ENCODE measurements at places on chromosomes 5 and 9.
A peak's percentile ranks its signal among the peaks of the same experiment; 100 is the strongest.

DNA sequence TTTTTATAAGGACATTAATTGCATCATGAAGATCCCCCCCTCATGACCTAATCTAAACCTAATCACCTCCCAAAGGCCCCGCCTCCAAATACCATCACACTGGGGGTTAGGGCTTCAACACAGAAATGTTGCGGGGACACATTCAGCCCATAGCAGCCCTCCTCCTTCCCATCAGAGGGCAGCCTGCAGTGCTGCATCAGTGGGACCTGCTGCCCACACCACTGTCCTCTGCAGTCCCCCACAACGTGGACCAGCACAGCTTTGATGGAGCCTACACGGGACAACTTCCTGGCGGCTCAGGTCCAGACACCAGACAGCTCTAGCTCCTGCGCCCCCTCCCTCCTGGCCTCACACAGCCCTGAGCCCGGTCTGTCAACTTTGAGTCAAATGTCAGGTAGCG lies 70.3 kb downstream of the APTX start:
- no peak for DNase-seq

DNA sequence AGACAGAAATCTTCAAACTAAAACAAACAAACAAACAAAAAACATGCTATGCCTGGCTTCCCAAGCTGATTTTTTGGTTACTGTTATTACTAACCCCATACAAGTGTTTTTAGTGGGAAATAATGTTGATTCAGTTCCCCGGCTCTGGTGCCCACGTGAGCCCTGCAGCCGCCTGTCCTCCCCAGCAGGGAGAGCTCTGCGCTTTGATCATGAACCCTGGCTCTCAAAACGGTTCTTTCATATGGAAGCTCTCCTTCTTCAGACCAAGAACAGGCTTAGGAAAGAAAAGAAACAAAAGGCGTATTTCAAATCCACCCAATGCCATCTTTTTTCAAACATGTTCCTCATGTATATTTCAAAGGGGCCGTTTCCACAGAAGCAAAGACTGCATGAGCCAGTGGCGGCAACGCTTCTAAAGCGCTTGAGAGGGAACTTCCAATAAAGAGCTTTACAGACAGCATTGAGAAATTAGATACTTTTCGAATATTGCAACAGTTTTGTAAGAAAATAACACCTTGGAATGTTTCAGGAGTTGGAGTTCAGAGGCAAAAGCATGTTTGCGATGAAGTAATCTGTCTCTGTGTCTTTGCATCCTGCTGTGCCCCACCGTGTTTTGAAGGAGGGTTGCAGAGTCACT lies 74.8 kb downstream of the ICE1 start:
- DNase-seq = no peak

- DNase-seq = no peak
These were observed 399.3 kb downstream of the EBF1 start for GRCh38 chr5:158700231-158701006.

DNA sequence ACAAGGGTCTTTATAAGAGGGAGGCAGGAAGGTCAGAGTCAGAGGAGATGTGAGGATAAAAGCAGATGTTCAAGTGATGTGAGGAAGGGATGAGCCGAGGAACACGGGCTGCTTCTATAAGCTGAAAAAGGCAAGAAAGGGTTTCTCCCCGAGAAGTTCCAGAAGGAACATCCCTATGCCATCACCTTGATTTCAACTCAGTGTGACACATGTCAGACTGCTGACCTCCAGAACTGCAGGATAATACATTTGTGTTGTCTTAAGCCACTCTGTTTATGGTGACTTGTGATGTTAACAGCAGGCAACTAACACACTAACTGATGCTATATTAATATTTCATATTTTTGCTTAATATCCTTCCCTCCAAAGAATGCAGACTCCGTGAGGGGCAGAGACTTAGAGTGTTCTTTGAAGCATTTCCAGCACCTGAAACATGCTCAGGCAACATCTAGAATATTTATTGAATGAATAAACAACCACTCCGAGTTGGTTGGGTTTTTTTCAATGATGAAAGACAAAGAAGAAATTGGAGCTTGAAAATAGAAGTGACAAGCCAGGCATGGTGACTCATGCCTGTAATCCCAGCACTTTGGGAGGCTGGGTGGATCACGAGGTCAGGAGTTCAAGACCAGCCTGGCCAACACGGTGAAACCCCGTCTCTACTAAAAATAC lies 77.6 kb upstream of the ADRA1B start:
- no peak for DNase-seq

- peak; percentile 27 for DNase-seq
These were observed 10.2 kb downstream of the EXOC3 start for GRCh38 chr5:452978-453710.

DNA sequence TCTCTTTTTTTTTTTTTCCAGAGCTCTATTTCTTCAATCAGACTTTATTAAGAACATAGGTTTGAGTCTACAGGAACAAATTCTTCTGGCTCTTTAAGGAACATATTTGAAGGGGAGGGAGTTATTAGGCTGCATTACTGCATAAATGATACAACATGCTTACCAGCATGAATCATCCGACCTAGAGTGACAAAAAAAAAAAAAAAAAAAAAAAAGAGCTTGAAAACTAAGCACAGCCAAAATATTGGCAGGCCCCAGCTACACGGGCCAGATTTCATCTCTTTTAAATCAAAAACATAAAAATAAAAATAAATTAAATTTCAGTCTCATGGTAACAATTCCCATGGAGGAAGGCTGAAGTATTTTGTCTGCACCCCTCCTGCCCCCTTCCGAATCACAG lies 26.3 kb downstream of the MSX2 start:
- no peak for DNase-seq

DNA sequence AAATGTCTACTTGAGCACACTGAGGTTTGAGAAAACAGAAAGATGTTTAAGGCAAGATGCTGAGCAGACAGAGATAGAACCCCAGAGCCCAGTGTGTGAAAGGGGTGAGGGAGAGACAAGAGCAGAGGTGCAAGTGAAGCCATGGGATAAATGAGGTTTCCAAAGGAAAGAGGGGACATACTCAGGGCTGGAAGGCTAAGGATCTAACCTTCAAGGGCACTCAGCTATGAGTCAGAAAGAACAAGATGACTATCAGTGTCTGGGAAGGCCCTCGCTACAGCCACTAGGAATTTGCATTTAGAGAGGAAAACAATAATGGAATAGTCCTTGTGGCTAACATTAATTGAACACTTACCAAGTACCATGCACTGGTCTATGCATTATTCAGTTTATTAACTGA lies 113.7 kb downstream of the HTR4 start:
- DNase-seq = no peak

GRCh38 chr5:116023619-116024018 lies 8.7 kb upstream of the ARL14EPL start:
- no peak for DNase-seq

GRCh38 chr9:84339962-84340361 lies 596 bp downstream of the SLC28A3 start:
- DNase-seq = no peak

DNA sequence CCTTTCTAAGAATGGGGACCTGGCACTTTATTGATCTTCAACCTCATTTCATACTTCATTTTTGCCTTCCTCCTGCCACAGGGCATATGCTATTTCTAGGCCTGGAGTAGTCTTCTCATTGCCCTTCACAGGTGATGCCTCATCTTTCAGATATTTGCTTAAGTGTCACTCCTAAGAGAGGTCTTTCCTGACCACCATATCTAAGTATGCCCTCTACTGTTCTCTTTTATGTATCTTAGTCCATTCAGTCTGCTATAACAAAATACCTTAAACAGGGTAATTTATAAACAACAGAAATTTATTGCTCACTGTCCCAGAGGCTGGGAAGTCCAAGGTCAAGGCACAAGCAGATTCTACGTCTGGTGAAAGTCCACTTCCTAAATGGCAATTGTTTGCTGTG lies 99.1 kb downstream of the ADAMTS6 start:
- DNase-seq = no peak

DNA sequence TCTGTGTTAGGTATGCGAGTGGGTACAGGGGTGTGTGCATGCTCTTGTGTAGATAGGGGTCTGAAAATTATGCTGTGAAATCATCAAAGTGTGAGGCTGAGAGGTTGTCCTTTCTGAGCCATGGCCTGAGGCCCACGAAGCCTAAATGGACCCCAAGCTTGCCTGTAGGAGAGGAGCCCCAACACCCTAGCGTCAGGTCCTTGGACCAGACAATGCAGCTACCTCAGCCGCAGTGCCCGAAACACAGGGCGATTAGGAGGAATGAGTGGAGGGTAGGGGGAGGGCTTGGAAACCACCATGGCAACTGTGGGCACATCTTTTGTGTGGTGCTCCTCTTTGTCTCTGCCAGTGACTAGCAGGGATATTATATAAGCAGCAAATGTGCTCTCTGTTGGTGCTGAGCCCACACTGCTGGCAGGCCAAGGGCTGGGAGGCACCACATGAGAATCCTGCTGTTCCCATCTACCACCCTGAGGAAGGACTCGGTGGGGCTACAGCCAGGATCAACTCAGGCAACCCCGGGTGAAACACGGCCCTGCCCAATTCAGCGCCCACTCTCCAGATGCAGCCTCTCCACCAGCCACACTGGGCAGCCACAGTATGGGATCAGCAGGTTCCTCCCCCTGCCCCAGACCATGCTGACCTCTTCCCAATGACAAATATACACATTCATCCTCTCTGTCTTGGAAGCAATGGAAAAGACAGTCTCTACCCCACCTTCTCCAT lies 84.6 kb upstream of the FSTL4 start:
- DNase-seq = no peak

DNA sequence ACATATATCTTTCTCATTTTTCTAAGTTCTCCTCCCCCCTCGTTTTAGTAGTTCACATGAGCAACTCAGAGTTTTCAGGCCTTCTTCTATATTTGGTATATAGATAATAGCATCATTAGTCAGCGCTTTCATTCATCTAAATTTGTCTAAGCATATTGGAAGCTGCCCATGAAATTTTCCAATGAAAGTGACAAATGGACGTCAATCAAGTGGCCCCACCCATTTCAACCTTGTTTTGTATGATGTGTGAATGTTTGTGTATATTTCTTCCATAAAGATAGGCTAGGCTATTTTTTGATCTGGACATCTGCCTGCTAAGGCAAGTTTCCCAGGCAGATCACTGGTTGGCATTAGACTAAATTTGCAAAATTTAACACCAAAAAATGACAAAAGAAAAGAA lies 104.0 kb upstream of the SSBP2 start:
- DNase-seq = no peak

DNA sequence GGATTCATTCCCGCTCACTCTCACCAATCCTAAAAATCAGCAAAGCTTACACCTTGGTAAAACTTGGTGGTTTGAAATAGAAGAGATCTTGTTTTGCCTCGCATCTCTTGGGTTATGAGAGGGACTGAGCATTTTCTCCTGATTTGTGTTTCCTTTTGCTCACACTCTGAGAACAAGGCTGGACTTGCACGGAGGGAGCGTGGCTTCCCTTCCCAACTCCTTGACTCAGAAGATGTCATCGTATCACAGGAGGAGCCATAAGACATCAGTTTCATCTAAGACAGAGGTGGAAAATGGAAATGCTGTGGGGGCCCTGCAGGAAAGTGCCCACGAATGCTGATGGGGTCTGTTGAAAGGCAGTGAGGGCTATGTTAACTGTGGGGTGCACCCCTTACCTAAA lies 37.4 kb downstream of the CTSL start:
- DNase-seq = no peak

DNA sequence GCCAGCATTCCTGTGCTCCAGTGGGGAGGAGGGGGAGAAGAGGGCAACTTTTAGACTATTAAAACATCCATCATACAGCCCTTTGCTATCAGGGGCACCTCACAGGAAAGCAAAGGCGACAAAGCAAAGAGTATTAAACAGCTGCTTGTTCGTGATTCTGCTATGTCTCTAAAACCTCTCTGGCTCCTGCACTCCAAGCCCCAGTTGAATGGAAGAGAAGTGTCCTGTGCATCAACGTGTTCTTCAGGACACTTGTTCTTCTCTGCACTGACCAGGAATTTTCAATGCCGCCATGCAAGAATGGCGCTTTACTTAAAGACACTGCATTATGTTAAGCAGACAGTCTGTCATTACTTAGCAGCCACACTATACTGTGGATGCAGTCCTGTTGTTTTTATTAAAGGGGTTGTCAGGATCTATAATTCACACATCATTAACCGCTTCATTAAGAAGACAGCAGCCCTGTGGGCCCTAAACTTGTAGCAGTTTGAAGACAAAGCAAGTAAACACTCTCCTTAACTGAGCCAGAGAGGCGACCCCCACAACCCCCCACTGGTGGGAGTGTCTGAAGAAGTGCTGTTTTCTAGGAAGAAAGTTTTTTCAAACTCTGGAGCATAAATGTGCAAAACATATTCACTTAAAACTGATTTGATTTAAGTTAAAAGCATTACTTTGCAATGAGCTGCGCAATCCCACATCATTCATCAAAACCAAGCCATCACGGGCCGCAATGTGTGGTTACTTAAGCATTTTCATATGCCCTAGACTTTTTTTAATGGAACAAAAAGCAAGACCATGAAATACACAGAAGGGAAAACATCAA lies 164.5 kb downstream of the ZNF608 start:
- DNase-seq = no peak

DNA sequence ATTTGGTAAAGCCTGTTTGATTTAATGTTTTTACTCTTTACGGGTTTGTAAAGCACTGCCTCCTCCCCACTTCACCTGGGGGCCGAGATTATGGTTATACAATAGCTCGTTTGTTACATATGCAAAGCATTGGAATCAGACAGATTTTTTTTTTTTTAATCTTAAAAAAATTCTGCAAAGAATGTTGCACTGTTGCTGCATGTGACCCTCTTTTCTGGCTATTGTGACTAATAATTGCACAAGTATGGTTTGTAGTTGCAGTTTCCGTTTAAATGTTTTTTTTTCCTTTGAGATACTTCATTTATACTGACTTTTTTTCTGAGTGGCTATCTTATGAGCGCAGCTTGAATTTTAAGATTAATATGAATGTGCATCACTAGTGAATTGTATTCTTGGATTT lies 165.3 kb downstream of the KDM4C start:
- no peak for DNase-seq

- DNase-seq = no peak
These were observed 285.4 kb downstream of the TMEM232 start for GRCh38 chr5:110441035-110441434.

DNA sequence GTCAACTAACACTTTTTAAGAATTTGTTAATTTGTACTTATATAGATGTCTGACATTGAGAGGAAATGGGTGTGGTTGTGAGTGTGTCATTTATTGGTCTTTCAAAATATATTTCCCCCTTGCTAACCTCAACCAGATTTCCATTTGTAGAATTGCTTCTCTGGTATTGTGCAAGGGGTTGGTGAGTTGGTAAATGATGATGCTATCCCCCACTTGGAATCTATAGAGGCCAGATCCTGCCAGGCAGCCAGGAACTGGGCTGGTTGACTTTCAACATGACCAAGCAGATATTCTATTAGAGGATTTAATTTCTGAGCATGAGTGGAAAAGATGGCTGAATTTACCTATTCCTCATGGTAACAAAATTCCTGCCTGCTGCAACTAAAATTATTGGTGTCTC lies 306.6 kb upstream of the KIF2A start:
- no peak for DNase-seq

GRCh38 chr5:172276214-172276613 lies 7.3 kb downstream of the UBTD2 start:
- DNase-seq = no peak

DNA sequence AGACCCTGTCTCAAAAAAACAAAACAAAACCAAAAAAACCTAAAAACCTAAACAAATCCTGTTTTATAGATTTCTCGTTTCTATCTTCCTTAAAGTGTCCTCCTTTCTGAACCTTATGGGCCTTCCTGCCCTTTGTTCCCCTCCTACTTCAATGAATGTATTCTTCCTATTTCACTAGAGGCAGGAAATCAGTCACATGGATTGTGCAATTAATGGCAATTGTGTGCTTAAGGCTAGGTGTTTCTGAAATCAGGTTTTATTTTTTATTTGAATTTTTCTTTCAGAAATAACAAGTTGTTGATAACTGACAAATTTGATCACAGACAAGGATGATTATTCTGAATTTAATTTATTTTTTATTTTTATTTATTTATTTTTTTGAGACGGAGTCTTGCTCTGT lies 220.6 kb upstream of the SEMA6A start:
- DNase-seq = no peak
